ENCODE measurements at places on chromosomes 16 and 17.

DNA sequence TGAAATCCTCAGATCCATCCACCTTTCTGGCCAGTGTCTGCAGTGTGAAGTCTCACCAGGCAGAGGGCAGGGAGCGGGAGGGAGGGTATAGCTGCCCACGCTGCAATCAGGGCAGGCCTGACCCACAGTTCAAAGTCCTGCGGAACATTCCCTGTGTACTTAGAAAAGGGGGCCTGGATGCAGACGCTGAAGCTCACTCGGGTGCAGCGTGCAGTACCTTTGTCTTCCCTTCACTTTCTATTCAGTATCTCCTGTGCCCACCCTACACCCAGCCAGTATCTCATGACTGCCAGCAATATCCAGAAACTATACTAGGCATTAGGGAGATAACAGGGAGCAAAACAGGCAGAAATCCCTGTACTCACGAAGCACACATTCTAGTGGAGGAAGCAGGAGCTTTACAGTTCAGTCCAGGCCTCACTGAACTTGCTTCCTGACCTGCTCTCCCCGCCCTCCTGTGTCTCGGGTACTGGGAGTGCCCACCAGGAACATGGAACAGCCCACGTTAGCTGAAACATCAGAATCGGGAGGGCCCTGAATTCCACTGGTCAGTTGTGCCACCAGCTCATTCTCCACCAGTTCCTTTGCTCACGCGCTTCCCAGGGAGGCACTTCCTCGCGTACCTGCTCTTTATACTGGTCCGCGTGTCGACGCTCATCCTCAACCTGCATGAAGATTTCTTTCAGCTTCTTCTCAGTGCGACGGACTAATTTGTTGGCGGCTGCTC is 42.2 kb downstream of the NDEL1 start:
- DNase-seq, result no peak

DNA sequence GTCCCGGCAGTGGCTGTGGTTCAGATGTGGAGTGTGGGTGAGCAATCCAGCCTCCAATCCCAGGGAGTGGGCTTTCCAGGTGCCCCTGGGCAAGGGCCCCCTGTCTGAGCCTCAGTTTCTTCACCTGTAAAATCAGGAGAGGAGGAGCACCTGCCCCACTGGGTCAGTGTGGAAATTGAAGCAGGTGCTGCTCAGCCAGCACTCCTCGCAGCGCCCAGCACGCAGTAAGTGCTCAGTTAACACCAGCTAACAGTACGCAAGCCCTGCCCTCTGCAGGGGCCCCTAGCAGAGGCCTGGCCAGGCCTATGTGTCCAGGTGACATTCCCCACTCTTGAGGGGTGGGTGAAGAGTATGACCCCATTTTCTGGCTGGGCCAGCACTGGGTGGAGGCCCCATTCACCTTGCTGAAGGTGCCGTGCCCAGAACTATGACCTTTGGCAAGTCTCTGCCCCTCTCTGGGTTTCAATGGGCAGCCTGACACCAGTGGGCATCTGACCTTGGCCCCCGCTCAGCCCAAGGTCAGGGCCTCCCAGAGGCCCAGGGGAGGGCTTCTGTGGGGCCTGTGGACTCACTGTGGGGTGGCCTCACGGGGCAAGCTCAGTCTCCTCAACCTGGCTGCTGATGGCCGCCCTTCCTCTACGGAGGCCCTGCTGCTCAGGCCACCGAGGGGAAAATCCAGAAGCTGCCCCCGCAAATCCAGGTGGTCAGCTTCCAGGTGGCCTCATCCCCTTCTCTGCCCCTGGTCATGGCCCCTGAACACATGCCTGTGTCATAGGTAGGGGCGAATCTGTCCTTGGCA is 2.5 kb downstream of the MTSS2 start:
- DNase-seq, result no peak

- no peak for DNase-seq
Observed at GRCh38 chr16:72895951-72896350, 152.0 kb downstream of the ZFHX3 start.

- no peak for DNase-seq
Observed at GRCh38 chr17:81120695-81121621, 44.3 kb upstream of the PVALEF start.

DNA sequence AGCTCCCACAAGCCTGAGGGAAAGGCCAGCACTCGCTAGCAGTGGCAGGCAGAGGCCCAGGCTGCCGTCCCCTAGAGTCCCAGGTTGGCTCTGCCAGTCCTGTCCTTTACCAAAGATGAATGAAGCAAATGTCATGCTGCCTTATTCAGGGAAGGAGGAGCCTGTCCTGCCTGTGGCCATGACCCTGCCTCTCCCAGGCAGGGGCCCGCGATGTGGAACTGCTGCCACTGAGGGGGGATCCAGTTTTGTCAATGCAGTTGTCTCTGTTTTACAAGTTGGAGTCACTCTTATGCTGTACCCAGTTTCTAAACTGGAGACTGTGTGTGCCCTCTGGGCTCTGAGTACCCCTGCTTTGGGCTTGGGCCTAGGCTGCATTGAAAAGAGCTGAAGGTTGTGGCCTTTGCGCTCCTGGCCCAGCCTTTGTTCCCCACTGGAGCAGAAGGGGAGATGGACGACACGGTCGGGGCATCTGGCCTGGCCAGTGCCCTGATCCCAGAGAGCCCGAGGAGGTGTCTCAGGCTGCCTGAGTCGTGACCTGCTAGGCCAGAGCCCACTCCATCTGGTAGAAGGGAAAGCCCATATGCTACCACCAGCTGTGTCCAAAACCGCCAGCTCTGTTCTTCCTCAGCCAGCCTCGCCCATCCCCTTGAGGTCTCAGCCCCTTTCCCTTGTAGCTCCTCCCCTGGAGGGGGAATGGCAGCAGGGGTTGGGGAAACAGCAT is 5.5 kb downstream of the LIMD2 start:
- DNase-seq, result peak; percentile 2

GRCh38 chr16:86398201-86398600 is 112.1 kb upstream of the FOXF1 start:
- DNase-seq, result no peak

DNA sequence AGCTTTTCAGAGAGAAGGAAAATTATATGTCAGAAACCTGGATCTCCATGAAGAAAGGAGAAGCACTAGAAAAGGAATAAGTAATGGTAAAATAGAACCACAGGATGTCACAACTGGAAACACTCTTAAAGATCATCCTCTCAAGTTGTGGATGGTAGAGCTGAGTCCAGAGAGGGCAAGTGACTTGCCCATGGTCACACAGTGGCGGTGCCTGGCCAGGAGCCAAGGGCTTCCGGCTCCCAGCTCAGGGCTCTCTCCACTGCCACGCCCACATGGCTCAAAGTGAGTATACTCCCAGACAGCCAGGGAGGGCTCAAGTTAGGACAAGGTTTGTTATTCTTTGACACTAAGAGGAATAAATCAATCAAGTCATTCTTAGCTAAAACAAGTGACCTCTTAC is 159.8 kb downstream of the COPRS start:
- DNase-seq, result no peak

- DNase-seq, result no peak
Observed at GRCh38 chr16:82043680-82044584, 8.9 kb downstream of the HSD17B2 start.

- DNase-seq, result no peak
Observed at GRCh38 chr16:9199311-9199710, 107.9 kb downstream of the HAPSTR1 start.
